ENCODE measurements at places on chromosomes 7 and 10.

DNA sequence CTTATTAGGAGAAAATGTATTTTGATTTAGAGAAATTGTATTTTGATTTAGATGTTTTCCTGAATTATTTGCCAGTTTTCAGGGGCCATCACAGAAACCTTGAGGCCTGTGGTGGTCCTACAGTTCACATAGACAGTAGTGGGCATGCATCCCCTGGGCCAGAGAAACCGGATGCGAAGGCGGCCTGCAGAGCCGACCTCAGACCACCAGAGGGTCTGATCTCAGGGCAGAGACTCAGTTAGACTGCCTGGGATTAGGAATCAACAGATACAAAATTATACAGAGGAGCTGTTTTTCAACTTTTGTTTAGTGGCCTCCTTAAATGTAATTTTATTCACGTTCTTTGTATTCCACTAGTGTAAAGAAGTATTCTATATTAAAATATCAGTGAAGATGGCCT lies 158.4 kb downstream of the PAXIP1 start:
- no peak for DNase-seq

- DNase-seq = no peak
Observed at GRCh38 chr7:100191775-100192174, 14.1 kb downstream of the STAG3 start.

DNA sequence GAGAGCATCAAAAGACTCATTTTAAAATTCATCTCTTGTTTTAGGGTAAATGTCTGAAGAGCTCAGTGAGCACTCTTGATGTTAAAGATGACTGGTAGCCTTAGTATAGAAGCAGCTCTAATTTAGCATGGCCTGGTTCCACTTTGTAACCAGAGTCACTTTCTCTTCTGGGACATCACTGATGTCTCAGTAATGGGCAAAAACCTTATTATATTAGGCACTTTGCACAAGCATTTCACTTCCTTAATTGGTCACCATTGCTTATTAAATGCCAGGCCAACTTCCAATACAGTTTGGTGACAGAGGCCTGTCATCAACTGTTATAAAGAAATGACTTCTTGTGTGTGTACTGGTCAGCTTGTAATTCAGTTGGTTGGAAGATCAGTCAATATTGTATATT lies 53.0 kb downstream of the STEAP1B start:
- DNase-seq = no peak

DNA sequence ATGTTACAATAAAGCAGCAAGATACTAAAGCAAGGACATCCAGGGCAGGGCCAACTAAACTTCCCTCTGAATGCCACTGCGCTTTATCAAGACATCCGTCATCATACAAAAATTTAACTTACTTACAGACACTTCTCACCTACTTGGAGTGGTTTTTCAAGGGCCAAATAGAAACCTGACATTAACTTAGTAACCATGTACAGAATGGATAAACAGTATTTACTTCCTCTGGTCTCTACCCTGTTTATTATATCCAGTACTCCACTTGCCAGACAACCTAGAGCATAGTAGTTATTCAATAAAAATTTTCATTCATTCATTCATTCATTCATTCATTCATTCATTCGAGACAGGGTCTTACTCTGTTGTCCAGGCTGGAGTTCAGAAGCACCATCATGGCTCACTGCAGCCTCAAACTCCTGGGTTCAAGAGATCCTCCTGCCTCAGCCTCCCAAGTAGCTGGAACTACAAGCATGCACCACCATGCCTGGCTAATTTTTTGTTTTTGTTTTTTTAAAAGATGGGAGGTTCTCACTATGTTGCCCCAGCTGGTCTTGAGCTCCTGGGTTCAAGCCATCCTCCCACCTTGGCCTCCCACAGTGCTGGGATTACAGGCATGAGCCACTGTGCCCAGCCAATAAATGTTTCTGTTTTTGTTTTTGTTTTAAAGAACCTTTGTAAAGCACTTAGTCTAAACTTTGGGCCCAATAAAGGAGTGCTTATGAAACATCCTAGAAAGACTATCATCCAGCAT lies 19.0 kb downstream of the SMURF1 start:
- DNase-seq = no peak

- no peak for DNase-seq
Observed at GRCh38 chr7:129205987-129206785, 17.8 kb downstream of the SMO start.
